ENCODE measurements at places on chromosomes 6 and 20.

DNA sequence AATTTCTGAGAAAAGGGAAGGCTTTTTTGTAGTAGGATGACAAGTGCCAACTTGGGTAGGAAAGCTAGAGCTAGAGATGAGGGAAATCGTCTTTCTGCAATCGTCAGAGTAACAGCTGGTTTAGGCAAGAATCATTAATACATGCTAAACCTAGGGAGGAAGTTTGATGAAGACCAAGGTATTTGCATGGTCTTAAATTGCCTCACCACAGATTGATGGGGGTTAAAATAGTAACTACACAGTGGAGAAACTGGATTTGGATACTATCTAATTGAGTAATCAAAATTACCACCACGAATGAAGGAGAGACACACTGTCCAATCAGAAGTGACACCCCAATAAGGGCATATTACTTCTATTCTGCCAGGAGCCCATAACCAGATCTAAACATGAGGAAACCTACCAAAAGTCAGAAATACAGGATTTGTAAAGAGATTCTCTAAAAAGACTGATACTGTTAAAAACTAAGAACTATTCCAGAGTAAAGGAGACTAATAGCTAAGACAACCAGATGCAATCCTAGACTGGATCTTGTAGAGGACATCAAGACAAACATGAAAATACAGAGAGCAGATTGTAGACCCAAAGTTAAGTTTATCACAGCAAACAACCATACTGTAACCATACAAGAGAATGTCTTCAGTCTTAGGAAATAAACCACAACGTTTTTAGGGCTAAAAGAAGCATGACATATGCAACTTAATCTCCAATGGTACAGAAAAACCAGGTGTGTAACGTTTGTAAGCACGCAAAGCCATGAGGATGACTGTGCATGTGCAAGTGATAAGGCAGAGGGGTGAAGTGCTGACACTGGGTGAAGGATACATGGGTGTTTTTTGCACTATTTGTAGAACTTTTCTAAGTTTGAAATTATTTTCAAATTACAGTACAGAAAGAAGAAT lies 21.8 kb downstream of the SNX5 start:
- no peak for DNase-seq

DNA sequence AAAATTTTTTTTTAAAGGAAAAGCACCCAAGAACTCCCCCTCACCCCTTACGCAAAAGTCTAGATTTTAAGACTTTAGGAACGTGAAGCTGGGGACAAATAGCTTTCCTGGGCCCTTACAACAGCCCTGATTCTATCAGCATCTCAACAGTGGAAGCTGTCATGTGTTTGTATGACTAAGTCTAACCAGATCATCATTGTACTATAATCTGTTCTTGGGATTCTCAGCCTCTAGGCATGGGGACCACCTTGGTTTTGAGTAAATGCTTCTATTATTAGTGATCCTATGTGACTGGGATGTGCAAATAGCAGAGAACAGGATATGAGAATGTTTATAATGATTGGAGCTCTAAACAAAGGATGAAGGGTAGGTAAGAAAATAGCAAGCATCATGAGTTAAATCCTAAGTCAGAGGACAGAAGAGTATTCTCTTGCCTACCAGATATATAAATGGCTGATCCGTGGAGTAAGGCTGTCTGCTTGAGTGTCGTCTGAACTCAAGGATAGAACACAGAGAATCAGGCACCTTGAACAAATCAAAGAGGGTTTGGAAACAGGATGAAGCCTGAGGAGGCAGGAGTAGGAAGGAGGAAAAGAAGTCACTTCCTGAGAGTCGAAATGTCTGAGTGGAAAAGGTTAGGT lies 105.7 kb upstream of the FAM184A start:
- no peak for DNase-seq

DNA sequence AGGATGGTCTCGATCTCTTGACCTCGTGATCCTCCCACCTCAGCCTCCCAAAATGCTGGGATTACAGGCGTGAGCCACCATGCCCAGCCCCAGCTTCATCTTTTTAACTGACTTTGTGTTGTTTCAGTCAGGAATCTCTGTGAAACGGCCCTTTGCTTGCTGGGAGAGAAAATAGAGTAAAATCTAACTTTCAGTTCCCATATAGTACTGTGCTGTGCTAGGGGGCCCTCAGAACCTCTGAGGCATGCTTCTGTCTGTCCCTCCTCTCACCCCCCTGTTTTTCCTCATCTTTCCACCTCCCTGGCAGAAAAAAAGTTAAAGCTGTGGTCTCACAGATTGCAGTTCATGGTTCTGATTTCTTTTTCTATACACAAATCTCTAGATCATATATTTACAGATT lies 48.4 kb downstream of the LRP11 start:
- DNase-seq, result no peak

- no peak for DNase-seq
Measured at GRCh38 chr20:24892931-24893330, 56.1 kb upstream of the CST7 start.

DNA sequence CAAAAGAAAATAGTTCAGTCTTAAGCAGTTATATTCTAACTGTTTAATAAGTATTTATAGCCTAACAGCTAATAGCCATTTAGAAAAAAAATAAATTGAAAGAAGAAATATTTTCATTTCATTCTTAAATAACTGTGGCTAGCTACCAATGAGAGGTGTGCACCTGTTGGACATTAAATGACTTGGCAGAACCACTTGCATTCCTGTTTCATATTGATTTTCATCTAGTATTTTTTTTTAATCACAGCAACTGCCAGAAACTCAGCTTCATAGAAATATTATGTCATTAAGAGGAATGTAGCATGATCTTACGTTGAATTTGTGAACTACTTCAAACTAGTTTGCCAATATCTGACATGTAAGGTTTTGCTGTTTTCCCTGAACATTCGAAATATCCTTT lies 10.1 kb downstream of the NAA20 start:
- no peak for DNase-seq

DNA sequence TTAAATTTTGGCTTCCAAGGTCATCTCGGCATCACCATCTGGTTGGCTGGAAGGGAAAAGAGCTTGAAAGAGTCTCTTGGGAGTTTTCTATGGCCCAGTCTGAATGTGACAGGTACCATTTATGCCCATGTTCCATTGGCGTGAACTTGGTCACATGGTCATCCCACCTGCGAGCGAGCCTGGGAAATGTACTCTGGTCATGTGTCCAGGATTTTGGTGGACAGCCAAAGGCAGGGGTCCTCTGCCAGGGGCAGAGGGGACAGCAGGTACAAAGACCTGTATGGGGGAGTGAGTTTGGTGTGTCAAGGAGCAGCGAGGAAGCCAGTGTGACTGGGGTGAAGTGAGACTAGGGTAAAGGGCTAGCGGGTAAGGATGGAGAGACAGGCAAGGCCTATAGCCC lies 112.6 kb downstream of the CDC5L start:
- DNase-seq, result no peak

- no peak for DNase-seq
Measured at GRCh38 chr6:52135217-52135616, 47.8 kb upstream of the PKHD1 start.

DNA sequence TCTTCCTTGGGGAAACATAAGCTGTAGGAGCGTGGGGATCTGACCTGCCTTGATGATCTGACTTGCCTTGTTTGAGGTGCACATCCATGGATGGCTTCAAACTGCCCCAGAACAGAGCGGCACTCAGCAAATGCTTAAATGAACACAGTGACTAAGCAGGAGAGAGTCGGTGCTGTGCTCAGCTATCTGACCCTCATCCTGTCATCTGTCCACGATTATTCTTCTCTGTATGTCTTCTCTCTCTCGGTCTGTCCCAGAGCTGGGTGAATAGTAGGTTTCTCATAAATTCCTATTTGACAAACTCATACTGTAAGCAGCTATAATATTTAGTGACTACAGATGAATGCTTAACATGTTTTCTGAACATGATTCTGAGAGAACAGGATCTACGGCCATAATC lies 37.3 kb downstream of the TRAM2 start:
- DNase-seq, result no peak

DNA sequence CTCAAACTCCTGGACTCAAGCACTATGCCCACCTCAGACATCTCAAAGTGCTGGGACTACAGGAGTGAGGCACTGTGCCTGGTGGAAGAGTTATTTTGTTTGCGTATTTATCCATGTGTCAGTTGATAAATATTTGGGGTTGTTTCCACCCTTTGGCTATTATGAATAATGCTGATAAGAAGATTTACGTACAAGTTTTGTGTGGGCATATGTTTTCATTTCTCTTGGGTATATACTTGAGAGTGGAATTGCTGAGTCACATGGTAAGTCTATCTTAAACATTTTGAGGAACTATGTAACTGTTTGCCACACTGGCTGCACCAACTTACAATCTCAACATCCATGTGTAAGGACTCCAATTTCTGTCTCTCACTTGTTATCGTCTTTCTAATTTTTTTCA lies 200.3 kb downstream of the RNGTT start:
- DNase-seq, result no peak

DNA sequence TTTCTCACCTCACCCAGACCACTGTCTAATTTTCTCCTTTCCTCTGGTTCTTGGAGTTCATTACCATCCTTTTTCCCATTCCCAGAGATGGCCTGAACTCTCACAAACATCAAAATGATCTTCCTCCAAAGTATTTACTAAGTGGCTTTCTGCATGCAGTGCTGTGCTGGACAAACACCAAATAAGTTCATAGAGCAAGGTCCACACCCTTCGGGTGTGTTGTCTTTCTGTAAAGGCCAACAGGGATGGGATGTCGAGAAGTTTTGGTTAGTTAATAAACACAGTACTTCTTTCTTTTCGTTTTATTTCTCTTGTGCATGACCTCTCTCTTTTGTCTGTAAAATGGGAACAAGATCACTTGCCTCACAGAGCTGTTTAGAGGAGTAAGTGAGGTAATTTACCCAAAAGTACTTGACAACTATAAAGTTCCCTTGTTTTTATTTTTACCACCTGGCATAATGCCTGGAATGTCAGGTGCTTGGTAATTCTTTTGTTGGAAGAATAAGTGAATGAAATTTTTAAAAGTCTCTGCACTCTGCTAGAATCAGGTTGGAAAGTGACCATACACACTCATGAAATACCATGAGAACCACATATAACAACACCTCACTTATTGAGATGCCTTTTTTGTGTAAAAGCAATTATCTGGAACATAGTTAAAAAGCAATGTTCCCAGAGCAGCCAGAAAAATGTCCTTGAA lies 22.8 kb upstream of the CCN6 start:
- DNase-seq, result no peak

GRCh38 chr20:37384683-37385174 lies 38.8 kb downstream of the SRC start:
- DNase-seq, result peak; percentile 78

- no peak for DNase-seq
Measured at GRCh38 chr6:52596371-52597028, 19.6 kb upstream of the TRAM2 start.

DNA sequence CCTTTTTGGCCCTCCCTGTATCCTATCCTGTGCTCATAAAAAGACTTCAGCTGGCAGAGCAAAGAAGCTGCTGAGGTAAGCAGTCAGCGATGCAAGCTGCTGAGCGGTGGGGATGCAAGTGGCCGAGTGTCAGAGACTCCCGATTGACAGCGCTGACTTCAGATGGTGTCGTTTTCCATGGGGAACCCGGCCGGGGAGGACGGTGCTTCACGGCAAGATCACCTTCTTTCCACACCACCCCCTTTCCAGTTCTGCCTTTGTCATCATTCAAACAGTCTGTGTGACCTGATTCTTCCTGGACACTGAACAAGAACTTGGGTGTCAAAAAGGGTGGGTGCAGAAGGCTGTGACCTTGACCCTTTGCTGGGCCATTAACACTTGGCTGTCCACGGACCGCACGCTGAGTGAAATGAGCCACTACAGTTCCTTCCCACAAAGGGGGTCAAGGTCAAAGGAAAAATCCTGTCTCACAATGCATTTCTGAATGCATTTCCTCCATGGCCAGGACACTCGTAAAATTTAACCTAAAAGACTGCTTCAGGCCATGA lies 52.9 kb upstream of the UNC93A start:
- DNase-seq, result no peak

GRCh38 chr6:15061180-15061641 lies 184.7 kb upstream of the JARID2 start:
- no peak for DNase-seq

DNA sequence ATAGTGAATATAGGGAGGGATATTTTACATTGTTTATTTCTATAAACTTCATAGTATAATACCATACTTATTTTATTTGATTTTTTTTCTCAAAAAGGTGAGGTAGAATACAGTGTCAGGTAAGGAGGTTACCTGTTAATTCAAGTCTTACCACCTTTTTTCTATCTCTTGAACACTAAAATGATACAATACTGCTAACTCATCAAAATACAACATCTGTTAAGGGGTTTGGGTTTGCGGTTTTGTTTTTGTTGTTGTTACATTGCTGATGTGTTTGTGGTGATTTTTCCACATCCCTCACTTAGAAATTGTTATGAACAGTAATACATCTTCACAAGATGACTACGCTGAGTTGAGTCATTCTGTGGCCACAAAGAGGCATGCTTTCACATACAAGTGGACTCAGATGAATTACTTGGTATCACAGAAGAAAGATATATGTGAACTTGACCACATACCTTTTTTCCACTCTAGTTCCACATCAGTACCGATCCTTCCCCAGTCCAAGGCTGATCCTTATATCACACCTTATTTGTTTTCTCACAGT lies 139.4 kb upstream of the ID4 start:
- DNase-seq, result no peak

DNA sequence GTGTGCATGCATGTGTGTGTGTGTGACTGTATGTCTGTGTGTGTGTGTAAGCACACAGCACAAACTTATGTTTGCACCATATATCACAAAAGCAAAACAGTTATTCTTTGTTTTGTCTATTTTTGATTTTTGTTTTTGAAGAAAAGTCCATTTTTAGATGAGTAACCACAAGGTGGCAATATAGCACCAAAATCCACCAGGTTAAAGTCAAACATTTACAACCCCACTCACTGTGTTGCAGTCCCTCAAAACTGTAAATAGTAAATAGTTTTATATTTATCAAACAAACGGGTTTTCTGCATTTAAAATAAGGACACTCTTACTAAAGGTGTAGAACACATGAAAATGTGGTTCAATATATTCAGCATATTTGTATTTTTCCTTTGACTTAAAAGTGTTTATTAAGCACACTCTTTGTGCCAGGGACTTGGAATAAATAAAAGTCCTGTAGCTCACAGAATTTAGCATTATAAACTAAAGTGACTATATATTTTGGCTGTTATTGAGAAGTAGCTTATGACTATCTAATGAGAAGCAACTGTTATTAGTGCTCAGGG lies 118.5 kb downstream of the GFRAL start:
- DNase-seq, result no peak

DNA sequence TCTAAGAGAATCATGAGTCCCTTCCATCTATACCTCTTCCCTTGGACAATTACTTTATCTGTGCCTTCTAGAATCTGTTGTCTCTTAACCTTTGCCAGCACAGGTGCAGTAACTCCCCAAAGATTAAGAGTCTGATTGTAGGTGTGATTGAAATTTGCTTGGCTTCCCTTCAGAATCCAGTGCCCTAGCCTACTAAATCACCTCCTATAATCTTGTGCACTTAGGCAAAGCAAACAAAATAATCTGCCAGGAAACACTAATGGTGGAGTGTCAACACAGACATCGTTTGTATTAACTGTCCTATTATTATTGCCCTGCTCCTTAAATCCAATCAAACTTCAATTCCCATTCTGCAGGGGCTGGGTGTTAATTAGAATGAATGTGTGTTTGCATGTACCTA lies 28.0 kb downstream of the ID4 start:
- no peak for DNase-seq
